Posterior vena cava (tissue), 2 donors: ENCODE measurements at places on chromosomes 12 and 14. TPM values are rescaled to one million over a fixed set of nuclear protein-coding genes. Genes with fewer than 3 reads are reported as not detected.

DNA sequence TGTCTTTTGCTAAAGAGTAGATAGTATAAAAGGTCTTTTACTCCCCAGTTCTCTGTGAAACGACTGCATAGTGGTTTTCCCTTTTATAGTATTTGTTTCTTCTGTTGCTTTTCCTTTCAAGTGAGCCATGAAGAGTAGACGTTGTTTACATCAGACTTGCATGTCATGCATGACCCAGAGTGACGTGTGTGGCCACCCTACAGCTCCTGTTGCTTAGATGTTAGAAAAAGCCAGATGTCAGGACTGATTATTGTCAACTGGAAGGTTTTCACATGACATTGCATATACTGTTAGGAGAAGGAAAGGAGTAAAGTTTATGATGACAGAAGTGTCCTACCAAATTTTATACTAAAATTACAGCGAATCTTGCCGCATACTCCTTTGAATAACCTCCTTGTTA lies 1.3 kb upstream of the RD3L start:
- no peak for DNase-seq

DNA sequence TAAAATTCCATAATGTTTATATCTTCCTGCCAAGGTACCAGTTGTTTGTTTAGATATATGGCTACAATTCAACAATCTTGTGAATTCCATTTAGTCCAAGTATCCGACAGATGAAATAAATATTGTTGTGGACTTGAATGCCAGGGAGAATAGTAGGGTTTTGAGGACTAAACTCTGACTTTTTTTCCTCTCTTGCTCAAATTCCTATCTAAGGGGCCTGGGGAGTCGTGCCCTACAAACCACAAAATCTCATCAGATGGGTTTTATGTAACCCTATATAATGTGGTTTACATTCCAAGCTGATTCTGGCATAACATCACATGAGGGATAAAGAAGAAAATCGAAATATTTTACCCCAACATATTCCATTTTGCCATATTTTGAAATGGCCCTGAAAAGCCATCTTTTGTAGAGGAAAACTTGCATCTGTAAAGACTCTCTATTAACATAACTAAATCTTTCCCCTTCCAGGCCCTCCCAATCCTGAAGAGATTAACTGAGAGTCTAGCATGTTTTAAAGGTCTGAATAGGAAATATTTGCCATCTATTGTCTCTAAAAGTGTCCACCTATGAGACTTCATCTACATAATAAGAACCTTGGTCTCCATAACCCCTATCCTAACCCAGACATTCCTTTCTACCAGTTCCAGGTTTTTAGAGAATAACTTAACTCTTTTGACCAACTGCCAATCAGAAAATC lies 184.7 kb upstream of the KITLG start:
- DNase-seq: no peak

GDF3 gene
- not detected for total RNA-seq

ACACB gene
- total RNA-seq: 29.4 TPM

- DNase-seq: no peak
Observed at GRCh38 chr12:12872139-12872933, 19.0 kb upstream of the GPRC5A start.

VASH1 gene
- total RNA-seq: 14.9 TPM

GRCh38 chr12:42015051-42015461 lies 129.6 kb downstream of the GXYLT1 start:
- no peak for DNase-seq

DNA sequence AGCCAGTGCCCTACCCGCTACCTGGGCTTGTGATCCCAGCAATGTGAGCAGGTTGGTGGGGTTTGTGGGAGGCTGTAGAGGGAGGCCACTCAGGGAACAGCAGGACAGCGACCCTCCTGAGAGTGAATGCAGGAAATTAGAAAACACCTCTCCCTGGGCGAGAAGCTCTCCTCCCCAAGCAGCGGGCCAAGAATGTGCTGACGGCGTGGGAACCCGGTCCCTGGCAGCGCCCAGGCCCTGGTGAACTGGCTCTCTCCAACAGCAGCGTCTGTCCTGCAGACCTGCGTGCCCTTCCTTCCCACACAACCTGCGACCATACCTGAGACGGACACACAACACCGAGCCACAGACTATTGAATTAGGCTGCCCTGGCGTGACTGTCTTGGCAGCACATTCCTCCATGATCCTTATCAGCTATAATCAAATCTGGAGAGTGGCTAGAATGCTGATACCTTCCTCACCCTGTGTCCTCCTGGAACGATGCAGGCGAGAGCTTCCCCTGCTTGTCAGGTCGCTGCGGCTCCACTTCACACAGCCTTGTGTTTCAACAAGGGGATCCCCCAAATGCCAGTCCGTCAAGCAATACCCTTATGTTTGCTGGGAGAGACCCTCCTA lies 114.8 kb upstream of the GSC start:
- no peak for DNase-seq
